ENCODE measurements at places on chromosomes 3 and 15. TPM values are rescaled to one million over a fixed set of nuclear protein-coding genes. Genes with fewer than 3 reads are reported as not detected.

The OIP5 gene
- 0.74 TPM for total RNA-seq

The ZNF80 gene
- total RNA-seq: not detected

The SLC6A1 gene
- total RNA-seq: not detected

The HRG gene
- total RNA-seq: under 0.01 TPM

The GPR62 gene
- total RNA-seq: 0.09 TPM

The NPAP1 gene
- total RNA-seq: not detected

The CLDN18 gene
- total RNA-seq: not detected
